NCI-H345 (cell line): ENCODE measurements at places on chromosomes 5 and 9.

- DNase-seq, result no peak
Measured at GRCh38 chr5:131974956-131975726, 29.7 kb upstream of the MEIKIN start.

DNA sequence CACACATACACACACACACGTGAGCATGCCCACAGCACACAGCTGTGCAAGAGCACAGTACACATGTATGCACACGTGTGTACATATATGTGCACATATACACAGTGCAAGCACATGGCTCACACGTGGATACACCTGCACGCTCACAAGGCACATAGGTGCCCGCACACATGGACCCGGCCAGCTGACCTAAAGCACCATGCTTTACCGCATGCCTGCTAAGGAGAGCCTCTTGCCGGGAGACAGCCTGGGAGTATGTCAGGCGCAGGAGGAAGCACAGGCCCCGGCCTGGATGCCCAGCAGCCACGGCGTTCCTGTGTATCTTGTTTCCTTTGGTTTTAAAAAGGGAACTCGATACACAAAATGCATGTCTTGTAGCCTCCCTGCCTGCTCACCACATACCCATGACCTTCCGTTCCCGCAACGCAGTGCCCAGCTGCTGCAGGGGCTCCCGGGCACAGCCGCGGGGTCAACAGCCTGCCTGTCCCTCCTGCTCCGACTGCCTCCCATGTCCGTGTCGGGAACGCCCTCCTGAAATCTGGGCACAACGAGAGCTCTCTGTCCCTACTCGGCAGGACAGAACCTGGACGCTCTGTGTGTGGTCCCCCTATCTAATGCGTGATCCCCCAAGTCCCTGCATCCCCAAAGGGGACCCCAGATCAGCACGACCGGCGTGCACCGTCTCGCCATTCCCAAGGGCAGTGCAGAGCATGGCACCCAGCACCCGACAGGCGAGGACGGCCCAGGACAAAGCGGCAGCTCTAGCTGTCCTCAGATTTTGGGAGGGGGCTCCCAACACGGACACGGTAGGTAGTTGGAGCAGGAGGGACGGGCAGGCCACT lies 3.6 kb downstream of the SLC12A7 start:
- DNase-seq, result no peak

DNA sequence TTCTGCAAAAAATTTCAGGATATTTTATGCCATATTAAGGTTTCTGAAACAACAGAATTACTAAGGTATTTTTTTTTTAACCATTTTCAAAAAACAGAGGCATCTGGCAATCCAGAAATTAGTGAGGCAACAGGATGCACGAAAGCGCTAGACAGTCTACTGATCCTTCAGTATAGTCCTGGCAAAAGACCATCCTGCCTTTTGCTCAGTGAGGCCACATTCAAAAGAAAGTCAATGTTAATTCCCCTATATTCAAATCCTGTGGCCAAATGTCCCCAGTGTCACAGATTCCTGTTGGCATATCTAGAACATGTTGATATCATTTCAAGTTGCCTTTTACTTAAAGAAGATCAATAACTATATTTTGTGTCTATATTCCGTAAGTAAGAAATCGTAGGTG lies 13.1 kb upstream of the NFIB start:
- peak; percentile 28 for DNase-seq

DNA sequence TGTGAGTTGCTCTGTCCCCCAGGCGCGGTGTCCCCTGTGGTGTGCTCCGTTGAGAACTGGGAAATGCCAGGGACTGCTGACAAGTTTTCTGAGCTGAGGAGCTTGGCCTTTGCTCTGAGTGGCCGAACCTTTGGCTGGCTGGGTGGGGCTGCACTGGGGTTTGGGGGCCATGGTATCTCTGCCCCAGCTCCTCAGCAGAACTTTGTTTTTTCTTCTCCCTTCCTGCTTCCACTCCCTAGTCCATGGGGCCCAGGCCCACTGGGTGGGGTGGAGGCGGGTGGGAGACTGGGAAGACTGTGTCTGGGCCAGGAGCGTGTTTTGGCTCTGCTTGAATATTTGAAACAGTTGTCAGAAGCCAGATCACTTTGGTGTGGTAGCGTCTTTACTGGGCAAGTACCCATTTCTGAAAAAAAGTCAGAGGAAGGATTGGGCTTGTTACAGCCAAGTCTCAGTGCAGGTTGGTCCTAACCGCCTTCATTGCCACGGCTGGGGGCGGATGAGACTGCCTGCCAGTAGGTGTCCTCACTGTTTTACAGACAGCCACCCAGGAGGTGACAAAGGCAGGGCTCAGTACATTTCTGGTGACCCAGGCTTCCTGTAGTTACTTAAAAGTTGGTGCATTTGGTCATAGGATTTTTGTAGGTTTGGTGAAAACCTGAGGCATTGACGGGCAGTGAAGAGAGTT lies 92.7 kb downstream of the DAB2IP start:
- peak; percentile 10 for DNase-seq

GRCh38 chr5:173537228-173537627 lies 79.2 kb downstream of the BOD1 start:
- DNase-seq, result no peak

DNA sequence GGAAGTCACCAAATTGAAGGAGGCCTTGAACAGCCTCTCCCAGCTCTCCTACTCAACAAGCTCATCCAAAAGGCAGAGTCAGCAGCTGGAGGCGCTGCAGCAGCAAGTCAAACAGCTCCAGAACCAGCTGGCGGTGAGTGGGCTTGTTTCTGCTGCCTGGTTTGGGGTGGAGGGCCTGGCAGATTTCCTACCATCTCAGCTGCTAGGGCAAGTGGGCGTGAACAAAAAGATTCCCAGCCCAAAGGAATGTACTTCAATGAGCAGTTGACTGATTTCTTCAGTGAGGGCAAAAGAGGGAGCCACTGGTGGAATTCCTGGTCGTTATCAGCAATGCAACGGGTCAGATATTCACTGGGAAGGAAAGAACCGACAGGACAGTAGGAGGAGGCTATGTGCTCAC lies 12.6 kb upstream of the TTC23L start:
- no peak for DNase-seq

DNA sequence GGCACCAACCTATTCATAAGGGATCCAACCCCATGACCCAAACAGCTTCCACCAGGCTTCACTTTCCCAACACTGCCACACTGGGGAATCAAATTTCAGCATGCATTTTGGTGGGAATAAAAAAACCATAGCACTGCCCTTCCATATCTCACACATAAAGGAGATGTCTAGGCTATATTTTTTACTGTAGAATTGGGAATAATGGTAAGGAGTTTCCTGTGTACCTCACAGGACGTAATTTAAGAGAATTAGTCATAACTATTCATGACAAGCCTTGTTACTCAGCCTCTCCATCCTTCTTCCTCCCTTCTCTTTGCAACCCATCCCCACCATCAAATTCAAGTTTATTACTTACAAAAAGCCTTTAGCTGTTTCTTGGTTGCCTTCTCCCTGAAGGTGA lies 352.1 kb downstream of the MLLT3 start:
- no peak for DNase-seq

DNA sequence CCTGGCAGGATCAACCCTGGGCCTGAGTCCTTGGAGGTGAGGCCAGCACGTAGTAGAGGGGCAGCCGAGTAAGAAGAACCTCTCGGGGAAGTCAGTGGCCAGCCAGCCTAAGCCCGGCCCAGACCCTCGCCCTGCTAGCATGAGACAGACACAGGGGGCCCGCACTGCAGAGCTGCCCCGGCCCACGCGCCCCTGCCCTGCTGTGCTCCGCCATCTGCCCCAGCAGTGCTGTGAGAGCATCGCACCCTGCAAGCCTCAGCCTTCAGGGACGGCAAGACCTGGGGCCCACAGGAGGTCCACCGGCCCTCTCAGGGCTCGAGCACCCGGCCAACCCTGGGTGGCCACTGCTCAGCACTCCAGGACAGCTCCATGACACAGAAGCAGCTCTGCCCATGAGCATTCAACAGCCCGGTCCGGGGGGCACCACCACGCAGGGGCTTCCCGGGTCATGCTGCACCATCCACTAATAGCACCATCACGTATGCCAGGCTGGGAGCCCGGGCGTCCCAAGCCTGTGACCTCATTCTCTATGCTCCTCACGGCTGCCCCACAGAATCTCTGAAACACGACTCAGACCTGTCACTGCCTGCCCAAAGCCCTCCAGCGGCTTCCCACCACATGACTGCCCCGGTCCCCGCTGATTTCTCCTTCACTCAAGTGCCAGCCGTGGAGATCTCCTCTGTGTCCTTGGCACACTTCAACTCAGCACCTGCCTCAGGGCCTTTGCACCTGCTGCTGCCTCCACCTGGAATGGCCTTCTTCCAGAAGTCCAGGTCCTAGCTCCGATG lies 38.1 kb downstream of the ADAMTS2 start:
- no peak for DNase-seq

GRCh38 chr9:1939926-1940368 lies 75.2 kb upstream of the SMARCA2 start:
- DNase-seq, result peak; percentile 46

GRCh38 chr5:91175708-91176107 lies 207.4 kb downstream of the ARRDC3 start:
- DNase-seq, result no peak

GRCh38 chr9:131803758-131804411 lies 64.0 kb upstream of the RAPGEF1 start:
- no peak for DNase-seq

DNA sequence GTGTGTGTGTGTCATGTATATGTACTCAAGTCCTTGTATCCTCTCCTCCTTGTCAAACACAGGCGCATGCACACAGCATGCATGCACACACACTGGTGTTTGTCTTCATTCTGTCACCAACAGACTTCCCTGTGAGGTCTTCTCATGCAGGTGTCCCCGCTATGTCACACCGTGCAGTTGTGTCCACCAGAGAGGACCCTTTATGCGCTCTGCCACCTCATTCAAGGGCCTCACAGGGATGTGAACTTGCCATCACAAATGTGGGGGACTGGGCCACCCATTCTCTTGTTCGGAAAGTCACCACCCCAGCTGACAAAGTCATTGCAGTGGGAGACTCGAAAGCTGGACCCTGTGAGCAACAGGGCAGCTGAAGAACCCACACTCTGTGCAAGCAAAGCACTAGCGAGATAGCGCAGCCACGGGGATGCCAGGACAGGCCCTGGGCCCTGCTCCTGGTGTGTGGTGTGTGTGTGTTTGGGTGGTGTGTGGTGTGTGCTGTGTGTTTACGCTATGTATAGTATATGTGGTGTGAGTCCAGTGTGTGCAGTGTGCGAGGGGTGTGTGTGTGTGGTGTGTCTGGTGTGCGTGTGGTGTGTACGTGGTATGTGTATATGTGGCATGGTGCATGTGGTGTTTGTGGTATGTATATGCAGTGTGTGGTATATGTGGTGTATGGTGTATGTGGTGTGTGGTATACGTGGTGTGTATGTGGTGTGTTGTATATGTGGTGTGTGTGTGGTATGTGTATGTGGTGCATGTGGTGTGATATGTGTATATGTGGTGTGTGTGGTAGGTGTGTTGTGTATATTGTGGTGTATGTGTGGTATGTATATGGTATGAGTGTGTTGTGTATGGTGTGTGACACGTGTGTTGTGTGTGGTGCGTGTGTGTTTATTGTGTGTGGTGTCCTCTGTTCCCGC lies 30.9 kb upstream of the NXNL2 start:
- no peak for DNase-seq

- DNase-seq, result no peak
Measured at GRCh38 chr9:37155601-37156000, 35.2 kb downstream of the ZCCHC7 start.
